ENCODE measurements at places on chromosomes 5 and 9. TPM values are rescaled to one million over a fixed set of nuclear protein-coding genes. Genes with fewer than 3 reads are reported as not detected.

DNA sequence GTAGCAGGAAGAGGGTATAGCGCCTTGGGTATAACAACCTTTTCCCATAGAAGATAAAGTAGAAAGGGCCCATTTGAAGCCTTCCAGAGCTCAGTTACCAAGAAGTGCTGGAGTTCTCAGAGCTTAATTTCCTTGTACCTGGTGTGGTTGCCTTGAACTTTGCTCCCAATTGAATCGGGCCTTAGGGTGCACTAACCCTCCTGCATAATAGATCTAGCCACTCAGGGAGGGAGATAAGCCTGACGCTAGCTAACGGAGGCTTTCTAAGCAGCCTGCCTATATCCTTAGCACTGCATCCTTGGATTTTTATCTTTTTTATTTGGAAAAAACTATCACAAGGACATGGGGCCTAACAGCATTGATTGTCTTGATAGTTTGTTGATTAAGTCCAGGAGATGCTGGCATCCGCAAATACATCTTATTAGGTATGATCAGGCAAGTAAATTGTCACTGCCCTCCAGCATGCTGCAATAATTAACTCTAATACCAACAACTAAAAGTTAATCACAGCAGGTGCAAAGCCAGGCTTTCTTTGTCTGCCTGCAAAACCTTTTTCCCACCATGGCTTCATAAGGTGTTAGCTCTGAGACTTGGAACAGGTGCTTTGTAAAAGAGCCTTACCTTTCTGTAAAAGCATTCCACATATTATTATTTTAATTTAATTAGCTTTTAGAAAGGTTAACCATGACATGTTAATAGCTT lies 199.4 kb downstream of the SREK1 start:
- H3K36me3 ChIP-seq: no peaks in the 10 kb centered on the region
- no peak for DNase-seq
- H3K4me1 ChIP-seq: peaks cover 4% of the 10 kb centered on the region
- no peak overlapping the region for H3K4me3 ChIP-seq
- no peaks in the 10 kb centered on the region for H3K27me3 ChIP-seq

The PAX5 gene
- not detected for polyA plus RNA-seq

The NIPAL4 gene
- polyA plus RNA-seq: 1.0 TPM

DNA sequence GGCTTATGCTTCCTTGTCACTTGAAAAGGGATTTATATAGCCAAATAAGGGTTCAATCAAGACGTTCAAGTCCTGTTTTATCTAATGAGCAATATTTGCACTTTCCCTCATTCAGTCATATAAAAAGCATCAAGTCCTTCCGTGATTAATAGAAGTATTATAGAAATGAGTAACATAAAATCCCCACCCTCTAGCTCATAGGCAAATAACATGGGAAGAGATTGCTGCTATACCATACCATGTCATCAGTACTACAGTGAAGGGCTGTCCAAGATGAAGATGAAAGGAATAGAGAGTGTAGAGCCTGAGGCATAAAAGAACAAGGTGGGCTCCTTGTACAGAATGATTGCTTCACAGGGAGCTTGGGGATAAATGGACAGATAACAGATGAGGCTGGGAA lies 20.4 kb upstream of the PAPPA start:
- H3K4me3 ChIP-seq: no peak overlapping the region
- H3K27ac ChIP-seq: no peak overlapping the region
- no peaks in the 10 kb centered on the region for H3K4me1 ChIP-seq
- H3K27me3 ChIP-seq: peaks cover 5% of the 10 kb centered on the region
- no peaks in the 10 kb centered on the region for H3K36me3 ChIP-seq

GRCh38 chr5:118247458-118247857 lies 740.9 kb downstream of the DTWD2 start:
- no peaks in the 10 kb centered on the region for H3K4me1 ChIP-seq
- H3K4me3 ChIP-seq: no peak overlapping the region
- no peaks in the 10 kb centered on the region for H3K36me3 ChIP-seq
- no peaks in the 10 kb centered on the region for H3K27me3 ChIP-seq
- no peak overlapping the region for H3K27ac ChIP-seq

GRCh38 chr9:75046725-75047345 lies 18.7 kb upstream of the CARNMT1 start:
- no peak overlapping the region for H3K4me3 ChIP-seq
- DNase-seq: no peak
- H3K27me3 ChIP-seq: no peaks in the 10 kb centered on the region

GRCh38 chr5:6875376-6875775 lies 162.1 kb downstream of the TENT4A start:
- peak overlapping the region; percentile 28 for H3K27ac ChIP-seq
- H3K36me3 ChIP-seq: no peaks in the 10 kb centered on the region
- peaks cover 10% of the 10 kb centered on the region for H3K4me1 ChIP-seq
- peak; percentile 38 for DNase-seq

DNA sequence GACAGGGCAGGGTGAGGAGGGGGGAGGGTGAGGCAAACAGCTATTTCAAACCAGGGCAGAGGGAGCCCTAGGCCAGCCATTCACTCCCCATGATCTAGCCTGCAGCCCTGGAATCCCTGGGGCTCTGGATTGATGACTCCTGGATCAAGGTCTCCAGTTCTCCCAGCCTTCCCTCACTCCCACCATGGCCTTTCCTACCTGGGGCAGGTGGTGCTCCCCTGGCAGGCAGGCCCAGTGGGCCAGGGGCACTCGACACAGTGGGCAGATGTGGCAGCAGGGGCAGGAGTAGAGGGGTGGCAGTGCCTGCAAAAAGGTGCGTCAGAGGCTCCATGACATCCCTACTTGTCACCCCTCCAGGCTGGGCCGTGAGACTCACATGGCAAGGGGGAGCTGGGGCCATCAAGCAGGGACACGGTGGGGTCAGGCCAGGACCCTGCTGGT lies 6.0 kb downstream of the KIF12 start:
- no peak overlapping the region for H3K4me3 ChIP-seq
- peaks cover 4% of the 10 kb centered on the region for H3K4me1 ChIP-seq
- peaks cover 4% of the 10 kb centered on the region for H3K27me3 ChIP-seq
- DNase-seq: no peak
- H3K27ac ChIP-seq: no peak overlapping the region

DNA sequence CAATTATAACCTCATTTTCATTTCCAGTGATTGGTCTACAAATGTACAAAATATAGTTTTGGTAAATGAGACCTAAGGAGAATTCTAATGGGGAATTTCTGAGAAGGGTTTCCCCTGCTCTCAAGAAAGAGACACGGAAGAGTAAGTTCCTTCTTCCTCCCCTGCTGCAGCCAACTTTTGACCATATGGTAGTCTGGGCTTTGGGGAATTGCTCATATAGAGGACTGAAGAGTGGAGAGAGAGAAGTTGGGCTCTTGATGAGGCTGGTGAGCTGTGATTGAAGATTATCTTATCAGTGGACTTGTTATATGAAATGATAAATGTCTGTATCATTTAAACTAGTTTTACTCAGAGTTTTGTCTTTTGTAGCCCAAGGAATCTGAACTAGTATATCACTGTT lies 4.3 kb upstream of the LNPEP start:
- H3K27ac ChIP-seq: no peak overlapping the region
- H3K36me3 ChIP-seq: no peaks in the 10 kb centered on the region
- no peak overlapping the region for H3K4me3 ChIP-seq

DNA sequence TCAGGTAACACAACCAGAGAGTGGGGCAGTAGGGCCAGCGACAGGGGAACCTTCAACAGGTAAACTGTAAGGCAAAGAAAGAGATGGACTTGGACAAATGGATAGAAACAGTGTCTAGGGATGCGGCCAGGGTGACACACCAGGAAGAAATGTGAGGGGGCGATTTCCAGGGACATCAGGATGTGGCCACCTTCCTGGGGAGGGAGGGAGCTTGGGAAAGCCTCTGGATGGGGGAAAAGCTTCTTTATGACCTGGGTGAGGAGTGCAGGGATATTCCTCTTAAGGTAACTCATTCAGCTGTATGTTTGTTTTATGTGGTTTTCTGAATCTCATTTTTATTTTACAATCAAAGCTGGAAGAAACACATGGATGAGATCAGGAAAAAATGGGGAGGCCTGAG lies 11.9 kb upstream of the NXNL2 start:
- DNase-seq: no peak
- no peak overlapping the region for H3K27ac ChIP-seq
- H3K4me3 ChIP-seq: no peak overlapping the region

All from hepatocyte (in vitro differentiated cells).